ENCODE measurements at places on chromosomes 12 and 14.

- DNase-seq, result no peak
These were observed 267.4 kb downstream of the ZFP36L1 start for GRCh38 chr14:68525516-68525915.

GRCh38 chr12:57099766-57100165 is 10.9 kb downstream of the NAB2 start:
- no peak for DNase-seq

- no peak for DNase-seq
These were observed 36.1 kb downstream of the TMCC3 start for GRCh38 chr12:94614288-94614721.

GRCh38 chr12:115320451-115320850 is 636.5 kb upstream of the TBX3 start:
- DNase-seq, result no peak

Measured in COR-L47 (cell line).